ENCODE measurements at places on chromosomes 5 and 9. TPM values are rescaled to one million over a fixed set of nuclear protein-coding genes. Genes with fewer than 3 reads are reported as not detected.
A peak's percentile ranks its signal among the peaks of the same experiment; 100 is the strongest.

DNA sequence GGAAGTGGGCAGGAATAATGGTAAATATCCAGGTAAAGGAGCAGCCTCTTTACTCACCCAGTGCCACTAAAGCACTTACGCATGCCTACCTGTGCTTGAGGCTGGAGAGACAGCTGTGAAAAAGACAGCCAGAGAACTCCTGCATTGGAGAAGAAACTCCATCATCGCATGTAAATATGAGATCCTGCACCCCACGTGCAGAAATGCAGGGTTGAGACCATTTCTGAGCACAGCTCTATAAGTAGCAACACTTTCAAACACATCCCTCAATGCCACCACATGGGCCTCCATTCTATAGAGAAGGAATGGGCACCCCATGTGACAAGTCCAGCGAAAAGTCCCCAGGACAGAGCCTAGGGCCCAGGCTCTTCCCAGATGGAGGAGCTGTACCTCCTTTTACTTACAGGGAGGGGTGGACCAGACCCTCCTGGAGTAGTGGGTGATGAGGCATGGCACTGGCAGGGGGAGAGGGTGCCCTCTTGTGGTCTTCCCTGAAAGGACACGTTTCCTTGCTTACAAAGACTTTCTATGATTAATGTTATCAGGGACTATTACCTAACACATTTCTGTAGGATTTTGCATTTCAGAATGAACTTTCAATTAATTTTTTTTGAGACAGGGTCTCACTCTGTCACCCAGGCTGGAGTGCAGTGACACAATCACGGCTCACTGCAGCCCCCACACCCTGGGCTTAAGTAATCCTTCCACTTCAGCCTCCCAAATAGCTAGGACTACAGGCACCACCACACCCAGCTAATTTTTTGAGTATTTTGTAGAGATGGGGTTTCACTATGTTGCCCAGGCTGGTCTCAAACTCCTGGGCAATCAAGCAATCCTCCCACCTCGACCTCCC lies 55.3 kb upstream of the IL17B start:
- H3K27me3 ChIP-seq: no peaks in the 10 kb centered on the region
- no peak for DNase-seq
- peaks cover 12% of the 10 kb centered on the region for H3K4me1 ChIP-seq
- peaks cover 15% of the 10 kb centered on the region for H3K36me3 ChIP-seq
- no peak overlapping the region for H3K4me3 ChIP-seq

DNA sequence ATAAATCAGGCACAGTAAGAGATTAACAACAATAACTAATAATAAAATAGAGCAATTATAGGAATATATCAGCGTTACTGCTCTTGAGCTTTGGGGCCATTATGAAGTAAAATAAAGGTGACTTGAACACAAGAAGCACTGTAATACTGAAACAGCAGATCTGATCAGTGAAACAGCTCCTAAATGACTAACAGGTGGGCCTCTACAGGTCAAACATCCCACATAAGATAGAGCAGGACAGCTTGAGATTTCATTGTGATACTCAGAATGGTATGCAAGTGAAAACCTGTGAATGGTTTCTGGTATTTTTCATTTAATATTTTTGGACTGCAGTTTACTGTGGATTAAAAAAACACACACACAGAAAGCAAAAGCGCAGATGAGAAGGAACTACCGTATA lies 24.0 kb upstream of the MAP3K1 start:
- H3K4me1 ChIP-seq: no peaks in the 10 kb centered on the region
- H3K27me3 ChIP-seq: no peaks in the 10 kb centered on the region
- no peaks in the 10 kb centered on the region for H3K36me3 ChIP-seq
- H3K4me3 ChIP-seq: no peak overlapping the region

GRCh38 chr5:84242286-84242685 lies 142.4 kb downstream of the EDIL3 start:
- H3K4me1 ChIP-seq: no peaks in the 10 kb centered on the region
- H3K27ac ChIP-seq: no peak overlapping the region

DNA sequence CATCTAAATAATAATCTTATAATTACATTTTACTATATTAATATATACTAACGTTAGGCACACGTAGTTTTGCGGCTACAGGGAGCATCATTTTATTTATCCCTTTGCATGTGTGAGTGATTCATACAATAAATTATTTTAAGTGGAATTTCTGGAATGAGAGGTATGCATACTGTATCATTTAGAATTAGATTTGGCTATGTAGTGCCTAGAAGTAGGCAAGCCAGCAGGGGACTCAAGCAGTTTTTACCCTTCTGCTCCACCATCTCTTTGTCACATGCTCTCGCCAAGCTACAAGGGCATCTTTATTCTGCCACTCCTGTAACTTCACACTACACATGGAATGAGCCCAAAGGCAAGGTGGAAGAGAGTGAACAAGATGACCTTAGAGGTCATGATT lies 60.8 kb downstream of the MEGF10 start:
- no peaks in the 10 kb centered on the region for H3K27me3 ChIP-seq
- no peak overlapping the region for H3K27ac ChIP-seq
- H3K36me3 ChIP-seq: no peaks in the 10 kb centered on the region
- H3K4me3 ChIP-seq: no peak overlapping the region

DNA sequence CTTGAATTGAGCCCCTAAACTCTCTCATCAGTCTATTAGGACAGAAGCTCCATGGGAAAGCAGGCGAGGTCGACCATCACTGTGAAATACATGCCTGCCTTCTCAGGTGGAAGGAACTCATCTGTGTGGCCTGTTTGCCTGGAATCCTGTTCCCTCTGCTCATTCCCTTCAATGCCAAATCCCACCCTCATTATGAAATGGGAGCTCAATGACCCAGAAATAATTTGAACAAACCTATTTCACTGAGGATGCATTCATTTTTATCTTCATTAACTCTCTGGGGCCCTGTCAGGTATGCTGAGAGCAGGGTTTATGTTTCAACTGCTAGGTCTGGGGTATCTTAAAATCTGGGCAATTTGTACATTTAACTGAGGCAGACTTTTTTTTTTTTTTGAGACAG lies 142.2 kb downstream of the MED27 start:
- no peak overlapping the region for H3K27ac ChIP-seq
- no peaks in the 10 kb centered on the region for H3K27me3 ChIP-seq
- H3K36me3 ChIP-seq: no peaks in the 10 kb centered on the region
- DNase-seq: no peak

DNA sequence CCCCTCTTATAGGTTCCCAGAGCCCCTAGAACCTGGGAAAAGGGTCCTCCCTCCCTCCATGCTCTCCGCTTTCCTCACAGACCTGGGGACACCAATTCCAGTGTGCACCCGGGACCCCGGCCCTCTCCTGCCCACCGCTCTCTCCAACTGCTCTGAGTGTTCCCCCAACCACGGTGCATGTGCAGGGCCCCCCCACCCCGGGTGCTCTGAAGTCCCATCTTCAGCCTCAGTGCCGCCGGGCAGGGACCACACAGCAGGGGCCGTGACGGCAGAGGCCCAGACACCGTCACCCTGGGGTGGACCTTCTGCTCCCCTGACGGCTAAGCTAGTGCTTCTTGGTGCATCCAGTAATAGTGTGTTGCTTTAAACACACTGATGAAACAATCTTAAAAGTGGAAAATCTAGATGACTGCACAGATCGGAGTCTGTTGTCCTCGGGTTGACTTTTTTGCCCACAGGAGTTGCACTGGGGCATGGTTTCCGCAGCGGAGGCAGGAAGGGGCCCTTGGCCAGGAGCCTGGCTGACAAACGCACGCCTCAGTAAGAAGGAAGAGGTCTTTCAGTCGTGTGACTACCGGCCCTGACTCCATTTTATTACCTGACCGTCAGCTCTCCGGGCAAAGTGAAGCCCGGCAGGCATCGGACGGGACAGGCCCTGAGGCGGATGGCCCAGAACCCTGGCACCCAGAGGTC lies 36.2 kb upstream of the SLC6A3 start:
- H3K27ac ChIP-seq: no peak overlapping the region
- no peak overlapping the region for H3K4me3 ChIP-seq
- no peaks in the 10 kb centered on the region for H3K27me3 ChIP-seq
- DNase-seq: peak; percentile 15
- no peaks in the 10 kb centered on the region for H3K4me1 ChIP-seq

GRCh38 chr5:115815006-115815692 lies 1.3 kb downstream of the CDO1 start:
- H3K27me3 ChIP-seq: peaks cover 32% of the 10 kb centered on the region
- DNase-seq: no peak
- peaks cover 5% of the 10 kb centered on the region for H3K4me1 ChIP-seq
- no peaks in the 10 kb centered on the region for H3K36me3 ChIP-seq
- no peak overlapping the region for H3K27ac ChIP-seq

GRCh38 chr5:167336161-167336560 lies 955.3 kb upstream of the WWC1 start:
- H3K36me3 ChIP-seq: no peaks in the 10 kb centered on the region
- no peaks in the 10 kb centered on the region for H3K4me1 ChIP-seq
- no peaks in the 10 kb centered on the region for H3K27me3 ChIP-seq
- H3K4me3 ChIP-seq: no peak overlapping the region

GRCh38 chr9:99023831-99024230 lies 80.1 kb downstream of the COL15A1 start:
- peak overlapping the region; percentile 3 for H3K27ac ChIP-seq
- H3K27me3 ChIP-seq: no peaks in the 10 kb centered on the region
- peaks cover 87% of the 10 kb centered on the region for H3K36me3 ChIP-seq
- no peak overlapping the region for H3K4me3 ChIP-seq
- no peak for DNase-seq

DNA sequence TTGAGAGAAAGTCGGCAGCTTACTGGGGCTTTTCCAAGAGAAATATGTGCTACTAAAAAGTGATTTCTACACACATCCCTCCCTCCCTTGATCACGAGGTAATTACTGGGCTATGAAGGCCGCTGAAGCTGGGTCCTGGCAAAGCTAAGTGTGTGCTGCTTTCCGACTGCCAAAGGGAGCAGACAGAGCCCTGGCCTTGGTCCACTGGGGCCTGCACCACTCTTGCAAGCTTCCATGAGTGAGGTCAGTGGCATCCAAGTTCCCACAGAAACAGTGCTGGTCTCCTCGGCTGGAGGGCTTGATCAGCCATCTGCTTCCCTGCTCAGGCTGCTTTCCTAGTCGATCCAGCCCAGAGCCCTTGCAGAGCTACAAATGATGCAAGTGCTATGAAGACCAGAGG lies 154.8 kb upstream of the LHFPL2 start:
- H3K4me3 ChIP-seq: no peak overlapping the region
- peaks cover 4% of the 10 kb centered on the region for H3K4me1 ChIP-seq
- DNase-seq: peak; percentile 89
- no peak overlapping the region for H3K27ac ChIP-seq

DNA sequence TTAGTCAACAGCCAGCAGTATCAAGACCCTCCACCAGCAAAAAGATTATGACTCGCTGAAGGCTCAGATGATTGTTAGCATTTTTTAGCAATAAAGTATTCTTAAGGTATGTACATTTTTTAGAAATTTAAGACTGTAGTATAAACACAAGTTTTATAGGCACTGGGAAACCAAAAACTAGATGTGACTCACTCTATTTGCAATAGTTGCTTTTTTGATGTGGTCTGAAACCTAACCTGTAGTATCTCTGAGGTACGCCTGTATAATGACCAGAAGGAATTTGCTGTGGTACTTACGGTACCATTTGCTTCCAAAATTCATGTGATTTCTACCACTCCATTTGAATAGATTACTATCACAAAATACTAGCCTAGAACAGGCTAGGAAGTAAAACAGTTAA lies 60.8 kb downstream of the WDR41 start:
- H3K4me3 ChIP-seq: no peak overlapping the region
- no peak overlapping the region for H3K27ac ChIP-seq
- no peak for DNase-seq
- peaks cover 86% of the 10 kb centered on the region for H3K36me3 ChIP-seq

The PSD2 gene
- not detected for total RNA-seq

The PCDHB2 gene
- total RNA-seq: 3.8 TPM

The PDLIM4 gene
- 4.7 TPM for total RNA-seq

The MCTP1 gene
- 6.3 TPM for total RNA-seq

The GRIA1 gene
- not detected for total RNA-seq

The KIF20A gene
- 1.2 TPM for total RNA-seq

All from heart left ventricle (tissue), 16 donors.